ENCODE measurements at places on chromosomes 5 and 9.

DNA sequence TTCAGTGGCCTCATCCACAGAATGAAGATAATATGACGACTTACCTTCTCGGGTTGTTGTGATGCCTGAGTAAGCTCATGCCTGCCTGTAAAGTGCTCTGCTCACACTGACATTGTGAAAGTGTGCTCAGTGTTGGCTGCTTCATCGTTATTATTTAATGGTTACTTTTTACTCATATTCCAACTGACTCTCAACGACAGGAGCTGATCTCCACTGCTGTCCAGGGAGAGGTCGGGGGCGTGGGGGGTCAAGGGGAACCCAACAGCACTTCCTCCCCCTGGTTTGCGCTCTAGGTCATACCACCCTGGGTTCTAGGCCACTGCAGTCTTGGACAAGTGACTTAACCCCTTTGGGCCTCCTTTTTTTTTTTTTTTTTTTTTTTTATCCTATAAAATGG is 52.9 kb upstream of the ANGPTL2 start:
- DNase-seq = no peak

DNA sequence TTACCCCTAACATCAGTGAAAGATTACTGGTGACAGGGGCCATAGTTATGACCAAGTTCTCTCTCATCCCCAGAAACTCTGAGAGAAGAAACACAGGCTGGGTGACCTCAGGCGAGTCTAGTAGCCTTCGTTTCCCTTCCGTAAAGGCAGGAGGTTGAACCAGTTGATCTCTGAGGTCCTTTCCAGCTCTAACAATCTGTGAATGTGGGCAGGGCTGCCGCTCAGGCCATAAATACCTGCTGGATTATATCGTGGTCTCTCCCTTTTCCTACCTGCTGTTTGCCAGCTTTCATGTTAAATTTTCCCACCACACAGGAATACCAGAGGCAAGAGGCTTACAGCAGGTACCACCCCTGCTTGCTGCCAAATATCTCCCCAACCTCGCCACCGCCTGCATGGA is 357.5 kb downstream of the SH3GL2 start:
- DNase-seq = no peak

GRCh38 chr5:3107156-3107611 is 355.7 kb upstream of the IRX2 start:
- no peak for DNase-seq

DNA sequence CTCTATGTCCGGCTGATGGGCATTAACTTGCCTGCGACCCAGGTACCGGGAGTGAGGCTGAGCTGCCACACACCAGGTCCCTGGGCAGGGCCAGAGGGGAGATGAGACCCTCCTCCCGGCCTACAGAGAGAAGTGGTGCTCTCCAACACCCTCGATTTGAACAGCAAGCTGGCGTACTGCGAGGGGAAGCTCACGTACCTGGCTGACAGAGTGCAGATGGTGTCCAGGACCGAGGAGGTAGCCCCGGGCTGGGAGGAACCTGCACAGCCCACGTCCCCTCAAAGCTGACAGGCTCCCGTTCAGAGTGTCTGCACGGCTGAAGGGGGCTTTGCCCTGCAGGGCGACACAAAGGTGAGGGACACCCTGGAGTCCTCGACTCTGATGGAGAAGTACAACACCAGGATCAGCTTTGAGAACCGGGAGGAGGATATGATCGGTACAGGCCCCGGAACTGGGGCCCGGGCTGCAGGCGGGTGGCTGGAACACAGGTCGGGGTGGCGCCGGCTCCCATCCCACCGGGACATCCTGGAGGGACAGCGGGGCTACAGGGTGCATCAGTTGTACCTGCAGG is 1.0 kb upstream of the RABL6 start:
- no peak for DNase-seq

DNA sequence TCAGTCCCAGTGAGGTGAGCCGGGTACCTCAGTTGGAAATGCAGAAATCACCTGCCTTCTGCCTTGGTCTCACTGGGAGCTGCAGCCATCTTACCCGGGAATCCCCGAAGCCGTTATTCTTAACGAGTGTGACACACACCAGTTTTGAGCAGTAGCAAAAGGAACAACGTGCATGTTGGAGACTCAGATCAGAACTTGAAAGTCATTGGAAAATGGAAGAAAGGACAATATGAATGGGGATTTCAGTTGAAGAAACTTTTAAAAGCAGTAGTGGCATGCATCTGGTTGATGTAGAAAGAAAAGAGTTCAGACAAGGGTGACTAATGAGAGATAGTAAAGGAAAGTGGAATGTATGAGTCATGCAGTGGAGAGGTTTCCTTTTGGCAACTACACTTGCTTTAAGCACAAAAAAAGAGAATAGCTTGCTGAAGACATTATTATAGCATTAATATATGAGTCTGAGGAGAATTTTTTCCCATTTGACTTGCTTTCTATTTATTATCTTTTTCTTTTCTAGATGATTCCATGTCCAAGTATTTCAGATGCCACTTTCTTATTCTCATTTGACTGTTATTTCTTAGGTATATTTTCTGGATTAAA is 44.4 kb upstream of the ANKDD1B start:
- peak; percentile 12 for DNase-seq

DNA sequence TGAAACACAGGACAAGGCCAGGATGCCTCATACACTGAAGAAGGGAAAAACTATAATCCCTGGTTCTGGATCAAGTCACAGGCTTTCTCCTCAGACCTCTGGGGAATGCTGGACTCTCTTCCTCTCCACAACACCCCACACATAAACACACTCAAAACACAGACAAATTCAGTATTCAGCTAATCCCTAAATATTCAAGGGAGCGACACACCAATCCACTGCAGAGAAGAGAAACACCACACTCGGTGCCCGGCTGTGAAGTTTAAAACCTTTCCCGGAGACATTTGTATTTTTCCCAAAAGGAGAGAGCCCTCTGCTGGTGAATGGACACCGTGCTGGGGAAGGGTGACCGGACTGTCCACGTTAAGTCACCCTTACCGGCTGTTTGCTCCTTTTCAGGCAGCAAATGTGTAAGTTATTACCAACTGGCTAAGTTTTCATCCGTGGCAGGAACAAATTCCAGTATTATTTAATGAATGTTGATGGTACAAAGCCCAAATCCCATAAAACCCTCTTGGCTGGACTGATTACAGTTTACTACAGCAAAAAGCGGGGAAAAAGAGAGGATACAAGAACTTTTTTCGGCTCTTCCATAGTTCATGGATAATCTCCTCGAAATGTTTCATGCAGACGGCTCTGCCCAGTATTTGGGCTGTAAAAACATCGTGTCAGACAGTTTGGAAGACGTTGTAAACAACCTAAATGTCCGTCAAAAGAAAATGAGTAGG is 130.9 kb upstream of the SLC30A5 start:
- DNase-seq = no peak

DNA sequence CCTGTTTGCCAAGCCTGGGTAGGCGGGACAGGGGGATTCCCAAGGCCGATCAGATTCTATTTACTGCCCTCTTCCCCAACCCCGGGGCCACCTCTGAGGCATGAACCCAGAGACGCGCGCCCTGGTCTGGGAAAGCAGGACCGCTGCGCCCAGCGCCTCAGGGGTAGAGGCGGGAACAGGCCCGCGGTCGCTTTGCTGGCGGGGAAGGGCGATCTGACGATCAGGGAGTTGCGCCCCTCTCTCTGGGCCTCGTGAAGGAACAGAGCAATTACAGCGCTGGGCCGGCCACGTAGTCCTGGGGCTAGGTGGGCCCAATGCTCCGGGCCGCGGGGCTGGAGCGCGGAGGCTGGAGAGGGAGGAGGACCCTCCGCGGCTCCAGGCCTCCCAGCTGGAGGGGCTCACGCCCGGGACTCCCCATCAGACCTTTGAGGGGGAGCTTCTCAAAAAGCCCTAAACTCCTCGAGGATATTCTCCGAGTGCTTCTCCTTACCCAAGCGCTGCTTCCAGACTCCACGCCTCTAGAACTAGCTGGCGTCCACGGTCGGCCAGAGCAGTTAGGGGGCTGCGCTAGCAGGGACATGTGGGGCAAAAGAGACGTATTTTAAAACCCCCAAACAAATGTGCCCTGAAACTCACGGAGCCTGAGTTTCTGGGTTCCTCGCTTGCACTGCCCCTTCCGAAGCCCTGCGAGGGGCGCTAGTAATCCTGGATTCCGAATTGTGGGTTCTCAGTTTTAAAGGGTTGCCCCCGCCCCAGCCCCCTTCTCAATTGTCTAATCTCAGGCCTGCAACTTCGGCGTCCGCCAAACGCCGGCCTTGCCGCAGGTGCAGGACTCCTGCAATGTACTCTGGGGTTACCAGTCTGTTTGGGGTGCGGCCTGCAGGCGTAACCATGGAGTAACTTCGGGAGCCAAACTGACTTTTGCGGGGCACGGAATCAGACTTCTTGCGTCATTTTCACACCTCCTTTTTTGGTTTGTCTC is 57.6 kb downstream of the TMEM174 start:
- DNase-seq = no peak

GRCh38 chr5:39370555-39371366 is 6.5 kb upstream of the C9 start:
- DNase-seq = no peak

- no peak for DNase-seq
Measured at GRCh38 chr9:76090909-76091308, 200.4 kb downstream of the PCSK5 start.

GRCh38 chr5:107017616-107018015 is 653.1 kb downstream of the EFNA5 start:
- DNase-seq = no peak

- DNase-seq = no peak
Measured at GRCh38 chr5:168110384-168110783, 181.1 kb upstream of the WWC1 start.

GRCh38 chr9:114928136-114928535 is 2.3 kb downstream of the TNFSF8 start:
- no peak for DNase-seq

- DNase-seq = no peak
Measured at GRCh38 chr9:98413084-98413483, 157.6 kb upstream of the TBC1D2 start.
